Posterior cingulate gyrus (tissue), 11 donors: ENCODE measurements at places on chromosomes 3 and 15.

- DNase-seq, result no peak
These were observed 22.7 kb upstream of the IREB2 start for GRCh38 chr15:78415284-78415683.

- no peak for DNase-seq
These were observed 33.6 kb downstream of the PTPRG start for GRCh38 chr3:61594964-61595285.

DNA sequence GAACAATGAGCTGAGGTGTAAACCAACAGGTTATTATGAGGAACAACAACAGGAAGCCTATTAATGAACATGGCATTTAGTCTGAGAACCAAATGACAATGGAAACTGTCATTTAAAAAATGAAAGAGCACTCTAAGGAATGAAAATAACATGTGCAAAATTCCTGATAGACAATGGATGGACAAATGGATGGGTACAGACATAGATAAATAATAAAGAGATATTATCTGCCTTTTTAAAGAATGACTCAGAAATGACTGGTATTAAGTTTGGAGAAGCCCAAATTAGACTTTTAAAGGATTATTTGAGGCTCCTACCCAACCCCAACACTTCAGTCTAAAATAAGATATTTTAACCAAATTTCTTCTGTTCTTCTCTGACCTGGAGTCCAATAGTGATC, 650.5 kb upstream of the ZNF385D start:
- DNase-seq, result no peak

DNA sequence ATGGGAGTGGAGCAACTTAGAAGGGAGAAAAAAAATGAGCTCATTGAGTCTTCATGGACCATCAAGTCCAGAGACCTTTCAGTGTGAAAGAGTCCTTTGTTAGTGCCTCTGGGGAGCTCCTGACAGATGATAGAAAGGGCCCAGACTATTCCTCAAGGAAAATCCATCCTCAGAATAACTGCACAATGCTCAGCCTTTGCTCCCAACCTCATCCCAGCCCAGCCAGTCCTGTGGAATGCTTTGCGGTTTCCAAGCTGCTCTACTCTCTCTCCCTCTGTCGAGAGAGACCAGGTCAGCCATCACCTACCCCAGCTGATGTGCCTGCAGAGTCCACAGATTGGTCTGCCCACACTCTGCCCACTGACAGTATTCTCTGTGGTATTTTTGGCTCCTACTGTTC, 406.2 kb downstream of the MFSD1 start:
- no peak for DNase-seq

GRCh38 chr3:63921741-63922482, 9.7 kb upstream of the SCAANT1 start:
- DNase-seq, result no peak

- DNase-seq, result no peak
These were observed 220.2 kb upstream of the LRTM1 start for GRCh38 chr3:55147856-55148720.

- DNase-seq, result no peak
These were observed 365.3 kb downstream of the MCTP2 start for GRCh38 chr15:94596707-94597106.

DNA sequence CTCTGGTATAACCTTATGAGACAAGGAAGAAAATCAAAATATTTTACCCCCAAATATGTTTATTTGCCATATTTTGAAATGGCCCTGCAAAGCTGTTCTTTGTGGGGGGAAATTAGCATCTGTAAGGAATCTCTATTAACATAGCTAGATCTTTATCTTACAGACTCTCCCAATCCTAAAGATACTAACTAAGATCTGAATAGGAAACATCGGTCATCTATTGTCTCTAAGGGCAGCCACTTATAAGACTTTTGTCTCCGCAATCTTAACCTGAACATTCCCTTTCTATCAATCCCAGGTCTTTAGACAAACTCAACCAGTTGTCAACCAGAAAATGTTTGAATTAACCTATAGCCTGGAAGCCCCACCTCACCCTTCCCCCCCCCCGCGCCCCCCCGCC, 21.2 kb downstream of the UMPS start:
- DNase-seq, result no peak

DNA sequence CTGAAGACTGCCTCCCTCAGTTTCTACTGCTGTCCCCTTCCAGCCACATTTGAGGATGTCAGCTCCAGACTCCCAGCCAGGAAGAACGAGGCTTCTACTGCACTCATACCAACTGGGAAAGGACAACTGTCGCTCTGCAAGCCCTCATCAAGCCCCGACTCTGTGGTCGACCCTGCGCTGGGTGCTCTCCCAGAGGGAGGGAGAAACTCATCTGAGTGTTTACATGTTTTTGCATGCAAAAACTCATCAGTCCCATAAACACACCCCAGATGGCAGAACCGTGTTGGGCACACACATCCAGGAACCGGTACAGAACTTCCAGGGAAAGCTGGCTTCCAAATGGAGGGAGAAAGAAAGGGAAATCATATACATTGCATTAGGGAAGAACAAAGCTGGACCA, 43.5 kb downstream of the ADAMTS17 start:
- no peak for DNase-seq
